Stimulated activated CD4-positive, alpha-beta T cell treated with anti-CD3 and anti-CD28 coated beads, Interleukin-15, amount 100 ng/mL, for 1 hour (primary cell): ENCODE measurements at places on chromosomes 6 and 20.

DNA sequence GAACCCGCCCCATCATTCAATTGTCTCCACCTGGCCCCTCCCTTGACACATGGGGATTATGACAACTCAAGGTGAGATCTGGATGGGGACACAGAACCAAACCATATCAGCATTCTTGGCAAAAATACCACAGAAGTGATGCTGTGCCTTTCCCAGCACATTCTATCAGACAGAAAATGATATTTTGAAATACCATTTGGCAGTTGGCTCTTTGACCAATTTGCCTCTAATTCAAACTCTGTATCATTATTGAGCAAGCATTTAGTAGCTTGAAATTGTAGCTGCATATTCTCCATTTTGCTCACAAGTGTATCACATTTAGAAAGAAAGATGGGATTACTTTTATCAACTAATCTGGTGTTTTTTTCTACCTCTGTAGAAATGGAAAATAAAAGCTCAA lies 64.0 kb downstream of the PLCB1 start:
- no peak for DNase-seq

DNA sequence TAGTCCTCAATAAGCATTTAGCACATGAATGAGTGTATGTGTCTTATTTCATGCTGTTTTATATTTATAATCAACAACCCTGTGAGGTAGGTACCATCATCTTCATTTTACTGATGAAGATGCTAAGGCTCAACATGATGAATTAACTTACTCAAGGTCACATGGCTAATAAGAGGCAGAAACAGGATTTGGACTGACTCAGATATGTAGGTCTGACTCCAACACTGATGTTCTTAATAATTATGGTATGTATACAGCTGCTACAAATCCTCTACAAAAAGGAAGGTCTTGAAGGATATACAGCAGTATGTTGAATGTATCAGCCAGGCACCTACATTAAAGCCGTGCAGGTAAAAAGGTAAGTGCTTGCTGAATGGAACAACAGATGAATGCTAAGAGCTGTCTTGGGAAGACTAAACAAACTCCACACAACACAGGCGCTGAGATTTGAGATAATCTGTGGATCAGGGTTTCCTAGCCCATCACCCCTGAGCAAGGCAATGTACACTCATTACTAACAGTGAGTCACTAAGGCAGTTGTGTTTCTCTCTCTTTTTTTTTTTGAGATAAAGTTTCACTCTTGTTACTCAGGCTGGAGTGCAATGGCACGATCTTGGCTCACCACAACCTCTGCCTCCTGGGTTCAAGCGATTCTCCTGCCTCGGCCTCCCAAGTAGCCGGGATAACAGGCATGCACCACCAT lies 31.9 kb downstream of the TTI1 start:
- no peak for DNase-seq

DNA sequence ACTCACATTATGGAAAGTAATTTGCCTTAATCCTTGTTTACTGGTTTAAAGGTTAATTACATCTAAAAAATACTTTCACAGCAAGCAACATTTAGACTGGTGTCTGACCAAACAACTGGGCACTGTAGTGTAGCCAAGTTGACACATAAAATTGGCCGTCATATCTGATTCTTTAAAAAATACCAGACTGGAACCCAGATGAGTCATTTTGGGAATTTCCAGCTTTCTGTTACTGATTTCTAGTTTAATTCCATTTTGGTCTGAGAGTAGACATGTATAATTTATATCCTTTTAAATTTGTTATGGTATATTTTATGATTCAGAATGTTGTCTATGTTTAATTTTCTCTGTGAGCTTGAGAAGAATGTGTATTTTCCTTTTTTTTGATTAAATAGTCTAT lies 44.1 kb downstream of the SCP2D1 start:
- DNase-seq, result no peak

DNA sequence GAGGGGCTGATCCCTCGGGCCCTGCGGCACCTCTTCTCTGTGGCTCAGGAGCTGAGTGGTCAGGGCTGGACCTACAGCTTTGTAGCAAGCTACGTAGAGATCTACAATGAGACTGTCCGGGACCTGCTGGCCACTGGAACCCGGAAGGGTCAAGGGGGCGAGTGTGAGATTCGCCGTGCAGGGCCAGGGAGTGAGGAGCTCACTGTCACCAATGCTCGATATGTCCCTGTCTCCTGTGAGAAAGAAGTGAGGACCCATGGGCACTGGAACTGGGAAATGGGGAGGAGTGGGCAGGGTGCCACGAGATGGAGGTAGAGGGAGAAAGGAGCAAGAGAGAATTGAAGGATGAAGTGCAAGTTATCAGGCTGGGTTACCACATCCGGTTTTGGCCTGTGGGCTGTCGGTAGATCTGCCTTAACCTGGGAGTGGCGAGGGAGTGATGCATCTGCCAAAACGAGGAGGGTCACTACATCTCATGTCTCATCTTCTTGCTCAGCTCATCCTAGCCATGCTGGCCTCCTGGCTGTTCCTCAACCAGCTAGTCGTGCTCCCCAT lies 5.4 kb upstream of the PHF1 start:
- no peak for DNase-seq

DNA sequence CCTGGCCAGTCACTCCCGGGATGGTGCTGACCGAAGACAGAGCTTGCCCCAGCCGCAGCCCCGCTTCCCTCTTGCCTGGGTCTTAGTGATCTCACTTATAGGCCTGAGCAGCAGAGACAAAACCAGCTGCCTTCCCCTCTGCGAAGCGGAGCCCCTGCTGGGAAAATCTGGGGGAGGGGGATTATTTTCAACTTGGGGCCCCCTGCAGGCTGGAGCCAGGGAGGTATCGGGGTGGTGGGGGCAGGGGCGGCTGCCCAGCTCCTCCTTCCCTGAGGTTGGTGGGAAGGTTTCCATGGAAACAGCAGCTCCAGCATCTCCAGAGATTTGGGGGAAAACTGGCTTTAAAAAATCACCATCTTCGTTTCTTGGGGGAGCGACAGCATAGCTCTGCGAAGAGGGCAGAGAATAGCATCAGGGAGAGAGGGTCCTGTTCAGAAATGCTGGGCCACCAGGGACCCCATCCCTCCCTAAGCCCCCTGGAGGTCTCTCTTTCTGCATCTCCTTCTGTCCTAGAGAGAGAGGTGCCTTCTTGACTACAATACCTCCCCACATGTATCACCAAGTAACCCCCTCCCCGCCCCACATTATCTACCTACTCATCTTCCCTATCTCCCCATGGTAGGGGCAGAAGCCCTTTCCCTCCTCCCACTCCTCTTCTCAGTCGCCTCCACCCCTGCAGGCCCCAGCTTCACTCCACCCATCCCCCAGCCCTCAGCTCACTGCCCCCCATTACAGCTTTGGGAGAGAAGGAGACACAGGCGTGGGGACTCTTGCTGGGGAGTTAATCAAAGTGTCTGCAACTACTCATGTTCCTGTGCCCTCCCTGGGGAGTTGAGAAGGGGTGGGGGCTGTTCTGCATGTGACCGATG lies 88.4 kb upstream of the CCDC167 start:
- no peak for DNase-seq

GRCh38 chr20:25127761-25128537 lies 46.0 kb upstream of the VSX1 start:
- DNase-seq, result no peak

DNA sequence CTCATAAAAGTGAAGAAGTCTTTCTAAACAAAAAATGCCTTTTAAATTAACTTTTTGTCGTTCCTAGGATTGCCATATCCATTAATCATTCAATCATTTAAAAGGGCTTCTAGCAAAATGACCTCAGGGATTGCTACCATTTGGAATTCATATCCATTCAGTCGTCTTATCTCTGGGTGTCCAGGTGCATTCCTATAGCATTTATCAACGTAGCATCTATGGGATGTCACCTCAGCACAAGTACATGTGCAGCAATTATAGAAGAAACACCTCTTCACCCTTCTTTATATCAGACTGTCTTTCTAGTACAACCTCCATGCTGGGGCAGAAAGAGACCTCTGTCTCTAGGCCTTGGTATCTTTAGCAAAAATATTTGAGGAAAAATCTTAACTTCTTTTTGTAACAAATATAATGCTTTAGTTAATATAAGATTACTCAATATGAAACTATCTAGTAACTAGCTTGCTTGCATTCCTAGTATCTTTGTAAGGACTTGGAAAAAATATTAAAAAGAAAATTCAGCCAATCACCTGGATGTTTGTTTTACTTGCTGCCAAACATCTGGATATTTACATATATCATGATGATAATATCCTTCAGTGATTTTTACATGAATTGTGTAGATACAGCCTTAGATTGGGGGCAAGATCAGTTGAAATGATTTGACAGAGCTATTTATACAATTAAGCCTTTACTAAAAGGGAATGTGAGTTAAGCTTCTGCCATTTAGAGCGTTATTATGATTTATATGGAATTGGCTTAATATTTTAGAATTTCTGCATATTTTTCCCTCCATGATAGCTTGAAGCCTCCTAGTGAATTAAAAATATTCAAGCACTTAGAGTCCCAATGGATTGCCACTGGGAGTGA lies 356.8 kb downstream of the HDGFL1 start:
- no peak for DNase-seq

DNA sequence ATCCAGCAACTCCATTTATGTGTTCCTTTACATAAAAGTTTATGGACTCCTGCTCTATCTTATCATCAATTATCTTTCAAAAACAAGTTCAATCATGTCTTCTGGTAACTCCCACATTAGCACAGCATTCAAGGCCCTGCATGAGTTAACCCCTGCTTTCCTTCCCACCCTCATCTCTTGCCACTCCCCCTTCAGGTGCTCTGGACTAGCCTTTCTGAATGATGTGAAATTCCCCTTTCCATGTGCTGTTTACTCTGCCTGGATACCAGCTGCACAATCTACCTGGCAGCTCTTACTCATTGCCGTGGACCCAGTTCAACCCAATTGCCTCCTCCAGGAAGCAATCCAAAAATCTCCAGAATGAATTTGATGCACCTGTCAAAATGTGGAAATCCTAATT lies 11.9 kb downstream of the ADGRF4 start:
- DNase-seq, result no peak

GRCh38 chr6:170243386-170243785 lies 47.5 kb downstream of the DLL1 start:
- DNase-seq, result no peak

DNA sequence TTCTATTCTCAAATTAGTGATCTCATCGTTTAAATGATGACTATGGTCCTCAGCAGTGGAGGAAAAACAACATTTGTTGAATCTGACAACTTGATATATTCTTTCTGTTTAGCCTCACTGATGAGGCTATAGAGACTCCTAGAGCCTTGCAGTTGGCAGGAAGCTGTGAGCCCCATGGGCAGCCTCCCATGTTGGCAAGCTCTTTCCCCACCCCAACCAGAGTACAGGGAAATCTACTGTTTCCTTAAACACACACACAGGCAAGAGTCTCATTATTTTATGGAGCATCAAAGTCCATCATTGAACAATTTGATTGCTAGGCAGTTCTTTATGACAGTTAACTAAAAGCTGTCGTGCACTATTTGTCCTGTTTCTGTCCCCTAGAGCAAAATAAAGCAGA lies 498.2 kb upstream of the CITED2 start:
- DNase-seq, result no peak

DNA sequence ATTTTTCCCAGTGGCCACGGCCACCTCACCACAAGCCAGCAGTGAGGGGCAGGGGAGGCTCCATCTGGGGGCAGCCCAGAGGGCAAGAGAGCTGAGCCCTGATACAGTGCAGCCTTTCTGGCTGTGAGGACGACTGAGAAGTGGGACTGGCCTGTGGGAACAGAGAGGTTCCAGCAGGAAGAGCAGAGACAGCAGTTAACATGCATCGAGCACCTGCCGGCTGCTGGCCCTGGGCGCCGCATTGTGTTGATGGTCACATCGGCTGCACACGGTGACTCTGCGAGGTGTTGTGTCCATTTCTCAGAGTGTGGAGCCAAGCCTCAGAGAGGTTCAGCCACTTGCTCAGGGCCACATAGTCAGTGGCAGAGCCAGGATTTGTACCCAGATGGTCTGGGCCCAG lies 9.8 kb downstream of the FOXS1 start:
- DNase-seq, result no peak

- DNase-seq, result no peak
Measured at GRCh38 chr20:48766205-48766604, 61.6 kb downstream of the PREX1 start.

- no peak for DNase-seq
Measured at GRCh38 chr6:37053683-37054082, 48.2 kb downstream of the FGD2 start.

GRCh38 chr20:42634156-42634555 lies 555.5 kb downstream of the PTPRT start:
- no peak for DNase-seq

DNA sequence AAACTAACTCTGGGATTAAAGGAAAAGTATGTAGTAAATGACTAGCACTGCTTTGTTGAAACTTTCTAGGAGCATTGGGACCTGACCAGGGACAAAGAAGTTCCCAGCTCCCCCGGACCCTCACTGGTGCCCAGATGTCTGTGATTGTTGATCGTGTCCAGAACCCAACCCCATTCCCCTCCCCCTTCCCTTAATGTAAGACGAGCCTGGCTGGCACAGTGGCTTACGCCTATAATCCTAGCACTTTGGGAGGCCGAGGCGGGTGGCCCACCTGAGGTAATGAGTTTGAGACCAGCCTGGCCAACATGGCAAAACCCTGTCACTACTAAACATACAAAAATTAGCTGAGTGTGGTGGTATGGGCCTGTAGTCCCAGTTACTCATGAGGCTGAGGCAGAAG lies 750.3 kb downstream of the CBLN4 start:
- DNase-seq, result no peak

- peak; percentile 61 for DNase-seq
Measured at GRCh38 chr20:59207742-59208357, 44.2 kb downstream of the ZNF831 start.

- no peak for DNase-seq
Measured at GRCh38 chr6:116575227-116575626, 3.9 kb downstream of the RWDD1 start.
